ENCODE measurements at places on chromosomes 2 and 18.
A peak's percentile ranks its signal among the peaks of the same experiment; 100 is the strongest.

- DNase-seq, result peak; percentile 54
These were observed 54.8 kb downstream of the ZNF407 start for GRCh38 chr18:74652392-74652988.

DNA sequence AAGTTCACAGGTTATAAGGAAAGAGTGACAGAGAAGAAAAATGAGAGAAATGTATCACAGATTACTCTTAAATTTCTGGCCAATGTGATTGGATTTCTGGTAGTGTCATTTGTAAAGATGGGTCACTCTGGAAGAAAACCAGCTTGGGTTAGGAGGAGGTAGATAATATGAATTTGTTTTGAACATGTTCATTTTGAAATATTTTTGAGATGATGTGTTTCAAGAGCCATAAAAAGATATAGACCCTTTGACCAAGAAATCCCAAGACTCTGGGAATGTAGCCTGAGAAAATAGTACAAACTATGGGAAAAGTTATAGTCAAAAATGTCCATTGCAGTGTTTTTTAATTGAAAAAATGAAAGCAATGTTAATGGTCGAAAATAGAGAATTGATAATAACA is 70.7 kb downstream of the CALCRL start:
- DNase-seq, result no peak

- DNase-seq, result no peak
These were observed 212.1 kb downstream of the CDH2 start for GRCh38 chr18:27964811-27965210.

GRCh38 chr2:209840434-209840833 is 68.8 kb downstream of the UNC80 start:
- no peak for DNase-seq

DNA sequence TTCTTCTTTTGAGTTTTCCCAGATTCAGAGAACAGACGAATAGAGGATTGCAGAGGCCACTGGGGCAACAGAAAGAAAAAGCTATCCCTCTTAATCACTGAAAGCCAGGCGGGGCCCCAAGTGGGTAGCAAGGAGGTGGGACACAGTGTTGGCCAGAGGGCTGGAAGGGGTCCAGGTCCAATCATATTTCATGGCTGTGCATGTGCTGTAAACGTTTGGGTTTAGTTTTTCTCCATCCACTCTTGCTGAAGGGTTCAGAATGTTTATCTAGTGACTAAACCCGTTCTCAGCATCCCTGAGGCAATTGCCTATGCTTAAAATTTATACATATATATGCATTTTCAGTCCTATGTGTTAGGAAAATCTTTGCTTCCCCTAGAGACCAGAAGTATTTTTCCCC is 99.4 kb upstream of the EPHA4 start:
- DNase-seq, result no peak

DNA sequence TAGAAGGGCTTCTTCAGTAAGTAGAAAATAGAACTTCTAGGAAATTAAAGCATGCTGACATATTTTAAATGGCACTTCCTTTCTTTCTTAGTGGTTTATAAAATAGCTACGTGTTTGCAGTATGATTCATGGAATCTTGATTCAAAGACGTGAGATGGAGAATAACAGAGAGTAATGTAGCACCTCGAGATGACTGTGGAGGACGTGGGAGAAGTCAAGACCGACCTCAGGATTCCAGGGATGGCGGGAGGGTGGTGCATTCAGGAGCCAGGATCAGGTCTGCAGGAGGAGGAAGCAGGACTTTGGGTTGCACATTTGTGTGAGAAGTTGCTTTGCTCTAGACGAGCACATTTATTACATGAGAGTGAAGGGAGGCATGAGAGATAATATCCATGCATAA is 56.0 kb downstream of the DCDC2C start:
- no peak for DNase-seq

GRCh38 chr18:55778788-55779690 is 191.0 kb upstream of the TCF4 start:
- peak; percentile 59 for DNase-seq

DNA sequence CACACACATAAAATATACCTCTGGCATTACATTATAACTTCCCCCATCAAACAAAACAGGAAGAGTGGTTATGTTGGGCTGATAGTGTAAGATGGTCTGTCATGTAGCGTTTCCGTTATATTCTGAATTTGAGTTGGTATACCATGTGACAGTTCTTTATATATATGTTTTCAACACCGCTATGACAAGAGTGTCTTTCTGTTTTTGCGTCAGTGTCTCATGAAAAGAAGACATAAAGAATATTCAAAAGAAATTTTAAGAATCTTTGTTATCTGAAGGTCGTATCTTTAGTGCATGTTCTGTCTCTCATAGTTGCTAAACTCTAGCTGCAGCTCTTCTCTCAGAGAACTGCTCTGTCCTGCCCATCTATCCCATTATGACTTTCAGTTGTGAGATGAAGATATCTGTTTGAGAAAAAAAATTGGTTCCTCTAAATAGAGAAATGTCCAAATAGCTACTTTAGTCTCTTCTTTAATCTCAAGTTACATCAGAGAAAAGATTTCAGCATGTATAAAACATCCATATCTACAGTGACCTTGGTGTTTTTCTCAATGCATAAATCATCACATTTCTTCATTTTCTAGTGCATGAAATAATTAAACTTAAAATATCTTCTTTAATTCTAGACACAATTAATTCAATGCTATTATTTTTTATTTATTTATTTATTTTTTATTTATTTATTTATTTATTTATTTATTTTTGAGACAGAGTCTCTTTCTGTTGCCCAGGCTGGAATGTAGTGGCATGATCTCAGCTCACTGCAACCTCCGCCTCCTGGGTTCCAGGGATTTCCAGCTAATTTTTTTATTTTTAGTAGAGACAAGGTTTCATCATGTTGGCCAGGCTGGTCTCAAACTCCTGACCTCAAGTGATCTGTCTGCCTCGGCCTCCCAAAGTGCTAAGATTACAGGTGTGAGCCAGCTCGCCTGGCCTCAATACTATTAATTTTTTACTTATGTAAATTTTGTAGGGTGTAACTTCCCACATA is 24.3 kb upstream of the PSME4 start:
- no peak for DNase-seq

DNA sequence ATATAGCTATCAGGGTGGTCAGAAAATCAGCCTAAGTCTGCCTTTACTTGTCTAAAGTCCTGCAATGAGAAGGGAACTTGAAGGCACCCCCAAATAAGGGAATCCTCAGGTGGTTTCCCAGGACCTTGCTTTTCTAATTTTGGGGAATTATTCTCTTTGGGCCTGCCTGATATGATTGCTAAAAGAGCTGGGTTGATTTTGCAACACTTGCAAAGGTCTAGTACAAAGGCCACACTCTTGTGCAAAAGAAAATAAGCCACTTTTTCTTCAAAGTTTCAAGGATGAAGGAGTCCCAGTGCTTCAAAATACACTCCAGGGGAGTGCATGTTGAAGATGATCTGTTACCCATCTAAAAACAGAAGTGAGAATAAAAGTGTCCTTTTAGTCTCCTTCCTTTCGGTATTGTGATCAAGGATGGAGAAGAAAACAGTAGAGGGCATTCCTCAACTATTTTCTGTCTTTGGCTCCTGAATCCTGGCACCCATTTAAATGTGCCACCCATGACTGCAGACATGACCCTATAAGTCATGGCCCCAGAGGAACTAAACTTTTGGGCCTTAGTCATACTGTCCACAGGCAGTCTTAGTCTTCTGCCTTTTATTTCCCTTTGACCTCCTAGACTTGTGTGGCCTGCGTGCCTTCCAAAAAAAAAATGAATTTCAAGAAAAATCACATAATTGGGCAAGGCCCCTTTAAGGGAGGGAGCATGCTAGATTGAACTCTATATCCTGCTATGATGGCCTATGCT is 5.1 kb downstream of the SULT1C3 start:
- DNase-seq, result no peak

GRCh38 chr2:205628422-205628821 is 53.9 kb upstream of the NRP2 start:
- no peak for DNase-seq

DNA sequence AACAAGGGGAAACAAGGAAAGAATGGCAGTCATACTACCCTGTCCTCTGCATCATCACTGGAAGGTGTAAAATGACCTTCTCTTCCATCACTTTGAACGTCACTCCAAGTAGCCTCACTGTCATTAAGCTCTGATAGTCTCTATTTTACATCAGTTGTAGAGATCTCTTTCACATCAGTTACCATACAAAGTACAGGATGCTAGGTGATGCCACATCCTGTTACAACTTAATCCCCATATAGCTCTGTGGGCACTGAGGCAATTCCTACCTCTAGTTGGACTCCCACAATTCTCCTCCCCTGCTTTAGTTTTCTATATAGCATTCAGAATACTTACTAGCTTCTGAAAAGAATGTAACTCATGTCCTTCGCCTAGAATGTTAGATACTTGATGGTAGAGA is 55.1 kb upstream of the TTC27 start:
- DNase-seq, result no peak

GRCh38 chr2:230068651-230069055 is at the start of gene SLC16A14:
Gene SLC16A14, minus strand, starts transcription at chr2:230068924. Its CDS starts 9,572 bp downstream, at chr2:230059352.
- DNase-seq, result peak; percentile 52

GRCh38 chr2:43178602-43179542 is 47.5 kb downstream of the ZFP36L2 start:
- peak; percentile 73 for DNase-seq

- DNase-seq, result no peak
These were observed 580.0 kb downstream of the SUCLG1 start for GRCh38 chr2:83879127-83879526.

GRCh38 chr2:69499966-69500365 is 62.7 kb upstream of the NFU1 start:
- DNase-seq, result no peak

GRCh38 chr2:227349989-227350612 is 25.1 kb downstream of the MFF start:
- DNase-seq, result no peak

DNA sequence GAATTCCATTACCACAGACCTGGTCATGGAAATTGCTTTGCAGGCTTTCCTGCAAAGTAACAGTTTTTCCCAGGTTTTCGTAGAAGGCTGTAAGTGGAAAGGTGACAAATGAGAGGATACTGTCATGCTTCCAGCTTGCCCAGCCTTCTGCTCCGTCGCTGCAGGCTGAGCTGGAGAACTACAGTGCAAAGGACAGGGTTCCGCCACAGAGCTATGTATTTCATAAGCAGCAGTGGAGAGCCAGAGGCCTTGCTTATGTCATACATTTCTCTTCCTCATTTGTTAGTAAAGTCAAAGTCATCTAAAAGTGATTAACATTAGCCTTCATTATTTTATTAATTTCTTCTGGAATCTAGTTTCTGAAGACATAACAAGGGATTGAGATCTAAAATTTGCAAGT is 72.9 kb upstream of the RBM44 start:
- DNase-seq, result no peak

DNA sequence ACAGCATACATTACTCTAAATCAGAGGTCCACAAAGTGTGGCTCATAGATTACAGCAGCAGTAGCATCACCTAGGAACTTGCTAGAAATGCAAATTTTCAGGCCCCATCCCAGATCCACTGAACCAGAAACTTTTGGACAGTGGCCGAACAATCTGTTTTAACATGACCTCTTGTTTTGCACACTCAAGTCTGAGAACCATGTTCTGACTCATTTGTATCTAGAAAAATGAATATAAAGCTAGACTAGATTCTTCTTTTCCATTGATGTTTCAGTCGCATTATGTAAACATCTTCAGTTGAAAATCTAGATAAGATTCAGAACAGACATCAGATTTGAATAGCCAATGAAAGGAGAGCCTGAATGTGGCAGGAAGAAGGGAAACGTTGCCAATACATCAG is 608.8 kb downstream of the LRP1B start:
- DNase-seq, result no peak

- no peak for DNase-seq
These were observed 319.3 kb upstream of the UBE2E3 start for GRCh38 chr2:180660881-180661685.

DNA sequence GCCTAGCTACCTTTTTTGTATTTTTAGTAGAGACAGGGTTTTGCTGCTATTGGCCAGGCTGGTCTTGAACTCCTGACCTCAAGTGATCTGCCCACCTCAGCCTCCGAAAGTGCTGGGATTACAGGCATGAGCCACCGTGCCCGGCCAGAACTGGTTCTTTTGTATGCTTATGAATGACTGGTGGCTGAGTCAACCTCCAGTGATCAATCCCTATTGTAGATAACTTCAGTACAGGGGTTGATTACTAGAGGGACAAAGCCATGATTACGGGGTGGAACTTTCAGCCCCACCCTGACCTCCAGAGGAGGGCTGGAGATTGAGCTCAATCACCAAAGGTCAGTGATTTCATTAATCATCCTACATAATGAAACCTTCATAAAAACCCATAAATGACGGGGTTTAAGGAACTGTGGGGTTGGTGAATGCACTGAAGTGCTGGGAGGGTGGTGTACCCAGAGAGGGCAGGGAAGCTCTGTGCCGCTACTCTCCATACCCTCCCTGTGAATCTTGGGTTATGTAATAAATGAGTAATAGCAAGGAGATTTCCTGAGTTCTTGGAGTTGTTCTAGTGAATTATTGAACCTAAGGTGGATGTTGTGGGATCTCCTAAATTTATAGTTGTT is 281.8 kb upstream of the CXCR4 start:
- DNase-seq, result no peak

GRCh38 chr2:204110338-204110741 is 173.8 kb downstream of the ICOS start:
- no peak for DNase-seq

- DNase-seq, result no peak
These were observed 282.3 kb downstream of the SOX11 start for GRCh38 chr2:5974477-5974876.

GRCh38 chr2:128512379-128513115 is 193.9 kb upstream of the HS6ST1 start:
- no peak for DNase-seq

GRCh38 chr2:44598330-44599119 is 236.8 kb downstream of the CAMKMT start:
- DNase-seq, result no peak

GRCh38 chr2:25088817-25089516 is 47.1 kb downstream of the EFR3B start:
- peak; percentile 17 for DNase-seq

DNA sequence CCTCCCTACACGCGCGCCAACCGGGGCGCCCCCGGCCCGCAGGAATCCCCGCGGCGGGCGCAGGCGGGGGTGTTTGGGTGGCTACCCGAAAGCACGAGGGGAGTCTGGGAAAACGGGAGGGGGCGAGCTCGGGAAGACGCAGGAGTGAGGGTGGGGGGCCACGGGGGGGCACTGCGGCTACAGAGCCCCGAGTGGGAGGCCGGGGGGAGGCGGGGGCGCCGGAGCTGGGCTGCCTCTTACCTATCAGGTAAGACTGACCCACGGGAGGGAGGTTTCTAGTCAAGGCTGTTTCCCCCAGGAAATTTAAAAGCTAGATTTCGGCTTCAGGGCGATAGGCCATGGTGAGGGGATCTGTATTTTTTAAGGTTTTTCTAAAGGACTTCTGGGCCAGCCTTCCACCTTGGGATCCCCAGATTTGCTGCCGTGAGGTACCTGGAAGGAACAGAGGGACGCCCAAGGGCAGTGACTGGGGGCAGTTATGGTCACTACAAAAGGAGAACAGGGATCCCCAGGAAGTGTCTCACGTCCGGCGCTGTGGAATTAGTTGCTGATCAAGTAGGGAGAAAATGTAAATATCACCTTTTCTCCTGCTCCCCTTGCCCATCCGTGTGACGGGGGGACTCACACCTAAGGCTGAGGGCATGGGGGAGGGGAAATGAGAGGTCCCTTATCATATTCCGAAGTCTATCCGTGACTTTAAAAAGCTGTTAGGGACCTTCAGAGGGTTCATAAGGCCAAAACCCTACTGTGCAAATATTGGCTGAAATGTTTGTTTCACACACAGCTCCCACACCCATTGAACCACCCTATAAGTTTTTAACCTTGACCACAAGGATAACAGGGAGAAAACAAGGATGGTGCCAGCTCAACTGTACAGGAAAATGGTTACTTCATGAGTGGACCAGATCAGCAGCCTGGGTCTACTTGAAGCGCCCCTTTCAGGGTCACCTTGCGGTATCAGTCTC is 638 bp upstream of the IRS1 start:
- DNase-seq, result peak; percentile 30

GRCh38 chr2:119474371-119475224 is 42.9 kb downstream of the TMEM37 start:
- no peak for DNase-seq

Data from neural progenitor cell (in vitro differentiated cells).